ENCODE measurements at places on chromosomes 13 and 19. TPM values are rescaled to one million over a fixed set of nuclear protein-coding genes. Genes with fewer than 3 reads are reported as not detected.

OVOL3 gene
- total RNA-seq: not detected

CGB2 gene
- total RNA-seq: not detected

ZNF222 gene
- 0.96 TPM for total RNA-seq

SLC6A16 gene
- 2.4 TPM for total RNA-seq

SIGLEC9 gene
- 4.8 TPM for total RNA-seq

HAUS8 gene
- total RNA-seq: 5.1 TPM

FREM2 gene
- 2.0 TPM for total RNA-seq

All from left lobe of liver (tissue), 2 donors.